Panc1 (cell line): ENCODE measurements at places on chromosomes 12 and 14. TPM values are rescaled to one million over a fixed set of nuclear protein-coding genes. Genes with fewer than 3 reads are reported as not detected.

GRCh38 chr12:93126069-93126474, 197.0 kb upstream of the EEA1 start:
- no peaks in the 10 kb centered on the region for H3K27me3 ChIP-seq
- no peak for DNase-seq
- no peaks in the 10 kb centered on the region for H3K4me1 ChIP-seq
- no peak overlapping the region for H3K27ac ChIP-seq
- H3K36me3 ChIP-seq = no peaks in the 10 kb centered on the region
- H3K4me3 ChIP-seq = no peak overlapping the region

- H3K27ac ChIP-seq = no peak overlapping the region
- H3K27me3 ChIP-seq = peaks cover 9% of the 10 kb centered on the region
- H3K36me3 ChIP-seq = no peaks in the 10 kb centered on the region
Observed at GRCh38 chr12:113587720-113588119, 116.0 kb upstream of the LHX5 start.

- DNase-seq = no peak
- no peaks in the 10 kb centered on the region for H3K27me3 ChIP-seq
- H3K4me1 ChIP-seq = no peaks in the 10 kb centered on the region
- no peak overlapping the region for H3K4me3 ChIP-seq
- no peak overlapping the region for H3K27ac ChIP-seq
Observed at GRCh38 chr12:4012977-4013968, 140.1 kb upstream of the PARP11 start.

GRCh38 chr12:132837693-132838409, 9.2 kb upstream of the GOLGA3 start:
- no peaks in the 10 kb centered on the region for H3K27me3 ChIP-seq
- H3K4me1 ChIP-seq = no peaks in the 10 kb centered on the region
- no peak for DNase-seq
- no peak overlapping the region for H3K4me3 ChIP-seq
- H3K27ac ChIP-seq = no peak overlapping the region

GRCh38 chr12:24226745-24227350, 277.4 kb upstream of the SOX5 start:
- no peaks in the 10 kb centered on the region for H3K27me3 ChIP-seq
- H3K4me1 ChIP-seq = no peaks in the 10 kb centered on the region
- no peak overlapping the region for H3K27ac ChIP-seq

- no peaks in the 10 kb centered on the region for H3K36me3 ChIP-seq
- no peak overlapping the region for H3K4me3 ChIP-seq
- H3K27me3 ChIP-seq = no peaks in the 10 kb centered on the region; the same call in 1 of the 2 replicates
- H3K27ac ChIP-seq = no peak overlapping the region
- no peaks in the 10 kb centered on the region for H3K4me1 ChIP-seq
Observed at GRCh38 chr14:36057452-36058116, 118.9 kb downstream of the PTCSC3 start.

DNA sequence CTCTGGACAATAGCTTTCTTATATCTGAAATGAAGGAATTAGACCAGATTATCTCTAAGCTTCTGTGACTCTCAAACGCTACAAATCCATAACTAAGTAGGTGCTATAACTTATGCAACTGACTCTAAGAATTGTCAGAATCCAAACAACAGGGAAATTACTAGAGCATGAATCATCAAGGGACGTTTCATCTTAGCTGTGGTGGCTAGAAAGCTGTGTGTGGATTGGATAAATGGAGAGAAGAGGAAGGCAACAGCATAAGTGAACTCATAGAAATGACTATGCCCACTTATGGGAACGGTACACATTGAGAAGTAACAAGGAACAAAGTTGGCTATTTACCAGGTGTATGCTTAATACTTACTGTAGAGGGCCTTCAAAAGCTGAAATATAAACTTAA, 96.0 kb upstream of the NEDD1 start:
- H3K27me3 ChIP-seq = no peaks in the 10 kb centered on the region
- no peaks in the 10 kb centered on the region for H3K36me3 ChIP-seq
- DNase-seq = peak; percentile 8
- H3K4me3 ChIP-seq = no peak overlapping the region

DNA sequence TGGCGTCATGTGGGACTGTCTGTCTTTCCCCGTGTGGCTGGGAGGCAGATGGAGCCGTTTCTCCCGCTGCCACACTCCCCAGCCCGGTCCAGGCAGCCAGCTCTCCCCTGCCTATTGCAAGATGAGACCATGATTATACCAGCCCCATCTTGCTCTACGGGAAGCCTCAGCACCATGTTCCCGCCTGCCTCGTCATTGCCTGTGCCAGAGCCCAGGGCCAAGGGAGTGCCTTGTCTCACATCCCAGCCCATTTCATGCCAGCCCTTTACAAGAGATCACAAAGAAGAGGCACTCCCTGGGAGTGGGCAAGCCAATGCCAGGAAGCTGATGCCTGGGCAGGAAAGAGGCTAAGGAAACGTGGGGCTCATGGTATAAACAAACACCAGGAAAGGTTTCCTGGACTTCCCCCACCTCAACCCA, 23.9 kb downstream of the GPR68 start:
- no peaks in the 10 kb centered on the region for H3K4me1 ChIP-seq
- DNase-seq = no peak
- no peaks in the 10 kb centered on the region for H3K27me3 ChIP-seq

The PITPNM2 gene
- total RNA-seq = 26.4 TPM
